ENCODE measurements at places on chromosomes 2 and 18.

DNA sequence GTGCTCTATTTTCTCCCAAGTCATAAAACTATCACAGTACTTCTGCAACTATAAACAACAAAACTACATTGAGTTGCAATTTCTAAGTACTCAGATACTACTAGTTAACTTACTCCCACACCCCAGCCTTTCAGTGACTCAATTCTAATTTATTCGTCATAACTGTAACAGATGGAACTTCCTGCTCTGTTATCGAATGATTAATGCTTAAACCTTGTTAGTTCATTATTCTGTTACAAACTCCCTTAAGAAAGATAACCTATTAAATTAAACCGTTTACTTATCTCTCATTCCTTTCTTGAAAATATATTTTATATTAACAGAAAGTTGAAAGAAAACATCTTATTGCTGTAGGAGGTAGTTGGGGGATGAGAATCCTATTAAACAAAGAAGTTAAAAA, 17.0 kb downstream of the TNFAIP6 start:
- peak; percentile 83 for DNase-seq

GRCh38 chr2:118527571-118527970, 319.9 kb downstream of the EN1 start:
- no peak for DNase-seq

GRCh38 chr2:125656190-125656589, 999.8 kb upstream of the GYPC start:
- no peak for DNase-seq

DNA sequence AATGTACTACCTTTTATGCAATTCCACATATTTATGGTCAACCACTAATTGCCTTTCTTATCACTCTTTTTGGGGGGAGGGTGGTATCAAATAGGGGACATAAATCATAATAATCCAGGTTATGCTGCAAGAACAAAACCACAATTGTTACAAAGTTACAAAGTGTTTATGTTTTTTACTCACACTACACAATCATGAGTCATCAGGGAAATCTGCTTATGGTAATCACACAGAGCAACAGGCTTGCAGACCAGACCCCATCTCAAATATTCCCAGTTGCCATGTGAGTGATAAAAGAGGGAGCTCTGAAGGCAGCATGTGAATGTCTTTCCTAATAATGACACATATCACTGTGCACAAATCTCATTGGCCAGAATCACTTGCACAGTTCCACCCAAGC, 304.7 kb upstream of the TMEFF2 start:
- DNase-seq = peak; percentile 7

- DNase-seq = no peak
Observed at GRCh38 chr2:219128396-219128795, 32.2 kb downstream of the NHEJ1 start.

- peak; percentile 56 for DNase-seq
Observed at GRCh38 chr2:207252979-207253645, 87.4 kb upstream of the KLF7 start.

DNA sequence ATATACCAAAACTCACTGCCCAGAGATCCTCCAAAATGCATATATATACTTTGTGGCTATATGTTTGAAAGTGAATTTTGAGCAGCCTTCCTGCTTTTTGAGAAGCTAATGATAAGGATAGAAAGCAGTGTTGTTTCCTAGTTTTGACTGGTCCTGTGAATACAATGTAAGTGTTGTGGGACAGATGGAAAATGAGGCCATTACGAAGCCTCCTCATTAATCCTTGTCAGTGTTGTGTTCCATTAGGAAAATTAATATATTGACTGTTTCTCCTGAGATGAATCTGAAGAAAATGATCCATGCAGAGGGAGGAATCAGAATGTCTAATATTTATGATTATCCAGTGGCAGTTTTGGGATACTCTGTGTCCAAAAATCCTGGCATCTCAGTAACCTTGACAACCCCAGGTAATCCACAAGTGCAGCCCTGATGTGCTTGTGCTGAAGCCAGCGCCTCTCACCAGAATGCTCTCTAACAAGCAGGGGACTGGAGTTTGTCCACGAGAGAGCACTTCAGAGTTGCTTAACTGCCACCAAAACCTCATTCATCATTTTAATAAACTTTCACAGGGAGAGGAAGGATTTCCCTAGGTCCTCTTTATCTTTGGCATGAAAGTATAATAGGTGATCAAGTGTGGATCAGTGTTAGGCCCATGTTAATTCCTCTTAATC, 418.6 kb downstream of the CMPK2 start:
- no peak for DNase-seq

- DNase-seq = no peak
Observed at GRCh38 chr2:60529785-60530627, 23.4 kb downstream of the BCL11A start.

DNA sequence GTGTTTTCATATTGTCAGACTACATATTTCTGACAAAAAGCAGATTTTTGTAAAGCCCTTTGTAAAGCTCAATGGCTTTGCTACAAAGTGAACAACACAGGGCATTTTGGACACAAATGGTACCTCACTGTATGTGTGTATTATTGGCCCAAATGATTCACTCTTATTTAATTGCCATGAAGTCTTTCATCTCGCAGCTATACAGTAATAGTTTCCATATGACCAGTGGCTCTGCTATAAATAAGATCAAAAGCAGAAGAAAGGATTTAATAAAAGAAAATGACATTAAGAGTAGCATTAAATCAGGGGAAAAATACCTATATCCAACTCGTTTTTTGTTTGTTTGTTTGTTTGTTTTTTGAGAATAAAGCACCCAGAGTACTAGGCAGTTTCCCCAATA, 284.0 kb upstream of the CCDC68 start:
- DNase-seq = no peak

DNA sequence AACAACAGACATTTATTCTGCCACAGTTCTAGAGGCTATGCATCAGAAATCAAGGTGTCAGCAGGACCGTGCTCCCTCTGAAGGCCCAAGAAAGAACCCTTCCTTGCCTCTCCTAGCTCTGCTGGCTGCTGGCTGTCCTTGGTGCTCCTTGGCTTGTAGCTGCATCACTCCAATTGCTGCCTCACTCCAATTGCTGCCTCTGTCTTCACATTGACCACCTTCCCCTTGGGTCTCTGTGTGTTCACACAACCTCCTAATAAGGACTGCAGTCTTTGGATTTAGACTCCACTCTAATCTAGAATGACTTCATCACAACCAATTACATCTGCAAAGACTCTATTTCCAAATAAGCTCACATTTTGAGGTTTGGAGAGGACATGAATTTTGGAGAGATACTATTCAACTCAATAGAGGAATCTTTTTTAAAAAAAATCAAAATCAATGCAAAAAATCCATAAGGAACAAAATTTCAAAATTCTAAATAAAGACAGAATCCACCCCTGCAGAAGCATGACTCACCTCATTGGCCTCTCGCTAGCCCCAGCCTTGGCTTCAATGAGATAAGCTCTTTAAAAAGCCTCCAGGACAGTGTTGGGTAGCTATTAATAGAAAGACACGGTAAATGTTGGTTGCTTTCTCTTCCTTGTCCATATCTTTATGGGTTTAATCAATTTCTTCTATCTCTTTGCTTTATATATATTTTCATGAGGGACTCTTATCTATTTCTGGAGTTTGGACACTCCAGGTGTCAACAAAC, 267.6 kb upstream of the MGAT5 start:
- peak; percentile 52 for DNase-seq

- no peak for DNase-seq
Observed at GRCh38 chr2:64732146-64732545, 78.4 kb upstream of the SERTAD2 start.

DNA sequence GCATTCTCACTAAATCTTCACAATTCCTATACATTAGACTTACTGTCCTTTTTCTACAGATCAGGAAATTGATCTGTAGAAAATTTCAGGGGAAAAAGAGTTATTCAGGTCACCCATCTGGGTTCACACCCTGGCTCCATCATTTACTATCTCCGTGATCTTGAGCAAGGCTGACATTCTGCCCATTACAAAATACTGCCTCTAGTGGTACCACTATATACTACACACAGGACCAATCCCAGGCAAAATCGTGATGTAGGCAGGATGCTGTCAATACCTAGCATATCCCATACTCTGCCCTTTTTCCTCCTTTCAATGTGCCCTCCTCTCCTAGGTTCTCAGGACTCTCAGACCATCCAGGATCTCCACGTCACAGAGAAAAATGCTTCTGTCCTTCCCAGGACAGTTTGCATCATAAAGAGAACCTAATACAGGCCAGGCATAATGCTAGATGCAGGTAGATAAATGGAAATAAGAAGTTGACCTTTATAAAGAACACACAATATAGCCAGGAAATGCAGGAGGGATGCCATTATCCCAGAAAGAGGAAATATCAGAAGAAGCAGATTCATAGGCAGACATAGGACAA, 101.9 kb downstream of the CDH20 start:
- DNase-seq = peak; percentile 35

- no peak for DNase-seq
Observed at GRCh38 chr2:66753257-66753656, 318.3 kb downstream of the MEIS1 start.

DNA sequence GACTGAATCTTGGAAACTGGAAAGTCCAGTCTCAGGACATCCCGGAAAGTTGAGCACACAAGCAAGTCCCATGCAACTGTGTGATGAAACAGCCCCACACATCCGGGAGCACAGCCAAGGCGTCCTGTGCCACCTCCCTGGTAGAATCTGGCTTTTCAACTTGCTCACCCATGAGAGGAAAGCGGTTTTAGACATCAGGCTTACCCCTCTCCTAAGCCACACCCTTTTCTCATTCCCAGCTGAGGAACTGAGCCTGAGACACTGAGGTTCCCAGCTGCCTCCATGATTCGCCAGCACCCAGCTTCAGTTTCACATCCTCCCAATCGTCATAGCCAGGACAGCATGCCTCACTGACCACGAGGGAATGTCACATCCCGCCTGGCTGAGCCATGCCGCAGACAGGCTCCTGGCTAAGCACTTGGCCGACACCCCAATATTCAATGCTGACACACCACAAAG, 60.3 kb downstream of the STEAP3 start:
- DNase-seq = peak; percentile 78
